CD14-positive monocyte (primary cell): ENCODE measurements at places on chromosomes 11 and 22.
A peak's percentile ranks its signal among the peaks of the same experiment; 100 is the strongest.

GRCh38 chr11:129729823-129730222, 85.8 kb upstream of the TMEM45B start:
- DNase-seq, result no peak

DNA sequence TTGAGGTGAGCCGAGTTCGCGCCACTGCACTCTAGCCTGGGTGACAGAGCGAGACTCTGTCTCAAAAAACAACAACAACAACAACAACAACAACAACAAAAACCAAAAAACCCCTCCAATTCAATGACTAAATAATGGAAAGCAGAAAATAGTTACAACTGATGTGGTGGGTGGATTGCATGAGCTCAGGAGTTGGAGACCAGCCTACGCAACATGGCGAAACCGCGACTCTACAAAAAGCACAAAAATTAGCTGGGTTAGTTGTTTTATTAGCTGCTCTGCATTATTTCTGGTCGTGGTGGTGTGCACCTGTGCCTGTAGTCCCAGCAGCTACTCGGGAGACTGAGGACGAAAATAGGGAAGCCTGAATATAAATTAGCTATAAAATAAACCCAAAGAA, 2.6 kb upstream of the PATL1 start:
- no peak for DNase-seq

GRCh38 chr11:48081151-48082010, 101.0 kb downstream of the PTPRJ start:
- DNase-seq, result peak; percentile 89

DNA sequence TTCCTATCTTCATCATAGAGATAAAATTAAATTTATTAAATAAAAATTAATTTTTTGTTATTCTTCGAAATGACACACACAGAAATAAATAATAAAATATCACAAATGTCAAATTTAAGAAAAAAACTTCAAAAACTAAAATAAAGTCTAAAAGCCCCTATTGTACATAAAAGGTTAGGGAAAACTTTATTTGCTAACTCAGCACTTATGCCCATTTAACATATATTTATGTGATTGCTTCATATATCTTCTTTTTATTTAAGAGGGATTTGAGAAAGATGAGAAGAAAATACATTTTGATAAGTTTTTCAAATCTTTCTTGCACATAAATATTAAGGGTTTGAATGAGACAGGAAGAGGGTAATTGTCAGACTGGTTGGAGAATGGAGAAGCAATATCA, 2350.4 kb upstream of the RAG2 start:
- DNase-seq, result no peak

- DNase-seq, result no peak
Observed at GRCh38 chr11:36577859-36578258, 10.1 kb downstream of the RAG1 start.

DNA sequence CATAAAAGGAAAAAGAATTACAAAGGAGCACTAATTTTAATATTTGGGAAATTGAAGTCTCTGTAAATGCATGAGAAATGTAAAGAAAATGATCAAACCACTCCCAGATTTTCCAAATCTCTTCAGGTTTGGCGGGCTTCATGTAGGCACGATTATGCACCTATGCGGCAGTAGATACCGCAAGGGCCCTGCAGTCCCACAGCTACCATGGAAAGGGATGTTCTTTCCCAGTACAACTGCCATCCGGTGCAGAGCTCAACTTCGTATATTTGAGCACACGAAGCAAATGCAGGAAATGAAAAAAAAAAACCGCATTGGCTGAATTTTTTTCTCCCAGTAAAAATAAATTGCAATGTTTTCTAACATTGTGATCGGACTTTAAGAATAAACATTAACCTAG, 1.4 kb downstream of the SLC17A6 start:
- DNase-seq, result no peak

DNA sequence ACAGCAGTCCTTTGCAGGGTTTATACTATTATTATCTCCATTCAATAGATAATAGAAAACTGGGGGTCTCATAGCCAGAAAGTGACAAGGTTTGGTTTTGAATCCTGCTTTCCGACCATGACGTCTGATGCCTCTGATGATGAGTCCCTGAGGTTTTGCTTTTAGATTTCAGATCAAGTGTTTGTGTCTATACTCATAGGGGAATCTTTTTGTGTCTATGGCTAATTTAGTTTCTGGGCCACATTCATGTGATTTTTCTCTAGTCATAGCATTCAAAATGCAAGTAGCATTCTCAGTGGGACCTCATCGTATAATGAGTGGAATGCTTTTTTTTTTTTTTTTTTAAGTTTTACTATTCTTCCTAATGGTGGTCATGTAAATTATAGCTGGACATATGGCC, 72.9 kb downstream of the TNRC6B start:
- DNase-seq, result no peak

- DNase-seq, result peak; percentile 20
Observed at GRCh38 chr11:33158596-33159275, 2.5 kb downstream of the CSTF3 start.

GRCh38 chr22:37167176-37167980, 17.7 kb upstream of the IL2RB start:
- no peak for DNase-seq

DNA sequence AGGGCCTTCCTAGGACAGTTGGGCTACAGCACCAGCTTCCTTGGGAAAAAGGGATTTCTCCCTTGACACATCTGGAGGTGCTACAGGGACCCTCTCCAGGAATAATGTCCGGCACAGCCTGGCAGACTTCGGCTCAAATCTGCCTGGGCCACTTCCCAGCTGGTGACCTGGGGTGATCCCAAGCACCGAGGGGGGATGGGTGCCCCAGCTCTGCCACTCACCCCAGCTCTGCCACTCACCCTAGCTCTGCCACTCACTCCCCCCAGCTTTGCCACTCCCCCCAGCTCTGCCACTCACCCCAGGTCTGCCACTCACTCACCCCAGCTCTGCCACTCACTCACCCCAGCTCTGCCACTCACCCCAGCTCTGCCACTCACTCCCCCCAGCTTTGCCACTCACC, 9.9 kb downstream of the OSBPL5 start:
- DNase-seq, result no peak

GRCh38 chr11:72792437-72793021, 1.3 kb downstream of the STARD10 start:
- no peak for DNase-seq

DNA sequence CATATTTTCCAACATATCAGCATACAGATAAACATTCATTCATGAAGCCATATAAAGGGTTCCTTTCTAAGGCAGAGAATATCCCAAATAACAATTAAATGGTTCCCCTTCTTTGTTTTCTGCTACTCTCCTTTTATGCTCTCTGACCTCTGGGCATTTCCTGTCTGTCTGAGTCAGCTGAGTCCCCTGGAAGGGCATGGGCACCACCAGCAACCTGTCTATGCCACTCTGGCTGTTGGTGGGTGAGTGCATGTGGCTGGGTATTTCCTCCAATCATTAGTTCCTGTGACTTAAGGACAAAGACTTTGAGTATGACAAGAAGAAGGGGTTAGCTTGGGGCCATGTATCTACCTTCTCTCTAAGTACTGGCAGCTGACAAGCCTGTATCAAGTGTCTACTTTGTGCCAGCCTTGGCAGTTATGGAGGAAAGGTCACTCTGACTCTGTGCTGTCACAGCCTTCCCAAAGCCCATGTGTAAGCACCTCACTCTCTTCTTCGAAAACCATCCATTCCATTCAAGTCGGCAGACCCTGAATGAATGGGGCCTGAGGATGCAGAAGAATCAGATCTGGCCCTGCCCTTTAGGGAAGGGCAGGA, 86.3 kb upstream of the PHOX2A start:
- DNase-seq, result no peak

DNA sequence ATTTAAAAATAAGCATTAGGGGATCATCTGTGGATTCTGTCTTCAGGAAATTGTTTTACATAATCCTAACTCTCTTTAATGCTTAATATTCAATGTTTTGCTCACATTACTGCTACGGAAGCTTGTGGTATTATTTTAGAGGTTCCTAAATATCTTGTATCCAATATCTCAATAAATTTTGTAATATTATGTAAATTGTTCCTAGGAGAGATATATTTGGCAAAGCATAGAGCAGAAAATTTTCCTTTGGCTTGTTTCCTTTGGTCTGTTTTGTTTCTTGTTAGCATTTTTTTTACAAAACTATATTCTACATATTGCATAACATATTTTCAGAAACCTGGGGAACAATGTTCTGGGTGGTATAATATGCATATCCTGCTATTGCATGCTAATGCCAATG, 144.8 kb downstream of the GRIA4 start:
- no peak for DNase-seq

DNA sequence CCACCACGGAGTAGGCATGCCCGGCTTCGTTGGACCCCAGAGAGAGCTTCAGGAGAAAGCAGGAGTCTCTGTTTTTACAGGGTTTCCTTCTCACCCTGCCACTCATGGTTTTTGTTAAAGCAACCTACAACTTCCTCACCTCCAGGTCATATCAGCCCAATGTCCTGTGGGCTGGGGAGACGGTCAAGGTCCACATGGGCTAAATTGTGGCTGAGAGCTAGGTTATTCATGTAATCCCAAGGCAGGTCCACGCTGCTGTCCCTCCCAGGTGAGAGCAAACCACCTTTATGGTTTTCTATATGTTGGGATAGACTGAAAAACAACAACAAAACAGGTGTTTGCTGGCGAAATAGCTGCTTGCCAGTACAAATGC, 19.5 kb downstream of the TSPAN32 start:
- no peak for DNase-seq

- DNase-seq, result no peak
Observed at GRCh38 chr11:13189561-13190426, 87.8 kb upstream of the BMAL1 start.

- no peak for DNase-seq
Observed at GRCh38 chr11:116694815-116695590, 77.8 kb downstream of the BUD13 start.

GRCh38 chr11:14713496-14714244, 70.1 kb downstream of the PDE3B start:
- DNase-seq, result peak; percentile 17

DNA sequence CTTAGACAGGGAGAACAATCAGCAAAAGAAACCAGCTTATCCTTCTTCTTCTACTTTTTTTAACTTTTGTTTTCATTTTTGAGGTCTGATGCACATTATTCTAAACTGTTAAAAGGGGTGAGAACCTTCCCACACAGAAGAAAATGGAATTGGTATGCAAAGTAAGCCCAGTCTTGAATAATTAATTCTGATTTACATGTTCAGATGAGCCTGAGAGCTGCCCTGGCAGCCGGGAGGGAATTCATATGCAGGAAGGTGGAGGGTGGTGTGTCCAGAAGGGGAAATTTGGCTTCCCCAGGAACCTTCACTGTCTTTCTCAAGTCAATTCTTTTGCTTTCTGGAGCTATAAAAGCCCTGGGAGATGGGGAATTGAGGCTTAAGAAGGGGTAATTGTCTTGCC, 181.0 kb downstream of the INSC start:
- no peak for DNase-seq

DNA sequence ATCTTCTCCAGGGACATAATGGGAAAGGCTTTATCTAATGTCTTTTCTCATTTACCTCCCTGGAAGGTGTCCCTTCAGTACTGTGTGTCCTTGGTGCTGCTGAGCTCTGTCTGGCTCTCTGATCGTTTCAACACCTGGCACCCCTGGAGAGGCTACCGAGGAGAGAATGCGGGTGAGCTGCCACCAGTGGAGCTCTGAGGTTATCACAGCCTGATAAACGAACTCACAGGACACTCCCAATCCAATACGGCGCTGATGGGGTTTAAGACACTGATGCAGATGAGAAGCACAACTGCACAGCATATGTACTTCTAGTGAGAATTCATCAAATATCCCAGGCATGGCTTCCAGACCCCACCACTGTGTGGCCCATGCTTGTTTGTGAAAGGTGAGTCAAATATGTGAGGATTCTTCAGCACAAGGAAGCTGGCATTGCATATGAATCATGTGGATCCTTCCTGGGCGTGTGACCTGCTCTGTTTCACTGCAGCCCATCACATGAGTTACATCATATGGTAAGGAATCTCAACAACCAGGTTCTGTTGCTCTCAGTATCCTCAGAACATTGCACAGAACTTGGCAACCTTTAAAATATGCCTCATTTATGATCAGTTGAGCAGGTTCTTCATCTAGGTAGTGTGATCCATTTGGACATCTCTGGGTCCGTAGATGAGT, 34.8 kb upstream of the VWA5A start:
- DNase-seq, result no peak

DNA sequence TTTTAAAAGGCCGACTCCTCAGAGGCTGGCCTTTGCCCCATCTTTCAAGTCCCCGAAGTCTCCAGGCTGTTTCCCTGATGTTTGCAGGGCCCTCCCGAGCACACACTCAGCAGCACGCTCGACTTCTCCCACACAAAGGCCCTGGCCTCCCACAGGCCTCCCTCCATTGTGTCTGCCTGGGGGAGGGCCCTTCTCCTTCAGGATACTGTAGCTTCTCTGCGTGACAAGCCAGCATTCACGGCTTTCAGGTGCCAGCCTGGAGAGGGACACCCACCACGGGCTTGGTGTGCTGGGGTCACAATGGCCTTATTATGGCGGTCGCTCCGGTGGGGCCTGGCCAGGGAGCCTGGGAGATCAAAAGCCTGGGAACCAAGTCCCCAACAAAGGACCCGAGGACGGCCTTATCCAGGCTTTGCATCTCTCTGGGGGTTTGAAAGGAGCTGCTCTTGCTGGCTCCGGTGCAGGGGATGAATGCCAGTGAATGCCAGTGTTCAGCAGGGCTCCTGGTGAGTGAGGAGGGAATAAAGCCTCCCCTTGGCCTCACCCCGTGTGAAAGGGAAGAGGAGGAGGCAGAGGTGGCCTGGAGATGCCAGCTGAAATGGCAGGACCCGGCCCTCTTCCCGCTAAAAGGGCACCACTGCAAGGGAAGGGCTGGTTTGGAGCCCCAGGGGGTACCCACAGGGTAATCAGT, 55.0 kb downstream of the TRAF6 start:
- DNase-seq, result no peak

- DNase-seq, result no peak
Observed at GRCh38 chr22:36301851-36302250, 48.9 kb downstream of the APOL1 start.

GRCh38 chr22:48677621-48678020, 1150.1 kb downstream of the BRD1 start:
- DNase-seq, result no peak

DNA sequence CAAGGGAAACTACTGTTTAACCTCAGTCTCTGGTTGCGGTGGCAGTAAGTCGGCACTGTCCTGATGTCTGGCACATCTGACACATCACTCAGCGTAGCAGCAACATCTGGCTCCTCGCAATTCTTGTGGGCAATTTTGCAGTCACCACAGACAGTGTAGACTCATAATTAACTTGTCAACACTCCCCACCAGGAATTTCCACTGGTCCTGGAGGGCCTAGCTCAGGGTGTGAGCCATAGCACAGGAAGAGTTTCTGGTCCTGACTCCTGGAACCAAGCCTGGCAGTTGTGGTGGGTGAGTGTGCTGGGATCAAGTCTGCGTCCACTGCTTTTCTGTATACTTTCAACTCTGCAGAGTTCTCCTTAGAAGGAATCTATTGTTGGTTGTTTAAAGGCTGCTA, 209.7 kb downstream of the SNX19 start:
- DNase-seq, result no peak
